Left lung (tissue), 14 donors: ENCODE measurements at places on chromosomes 3 and 15. TPM values are rescaled to one million over a fixed set of nuclear protein-coding genes. Genes with fewer than 3 reads are reported as not detected.
A peak's percentile ranks its signal among the peaks of the same experiment; 100 is the strongest.

GRCh38 chr3:69784954-69785514 is 45.8 kb downstream of the MITF start:
- peak; percentile 88 for DNase-seq

DNA sequence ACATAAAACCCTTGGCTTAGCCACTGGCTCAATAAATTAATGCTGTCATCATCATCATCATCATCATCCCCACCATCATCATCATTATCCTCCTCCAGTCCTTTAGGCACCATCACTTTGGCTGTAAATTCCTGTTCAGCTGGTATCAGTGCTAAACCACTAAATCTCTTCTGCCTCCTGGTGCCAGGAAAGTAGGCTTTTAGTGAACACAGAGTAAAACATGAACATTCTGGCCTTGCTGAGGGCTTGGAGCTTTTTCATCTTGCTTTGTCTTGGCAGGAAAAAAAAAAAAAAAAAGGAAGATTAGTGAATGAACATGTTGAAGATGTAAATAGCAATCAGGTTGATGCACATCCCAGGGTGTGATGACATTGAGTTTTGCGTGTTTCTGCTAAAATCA is 67.3 kb upstream of the EIF1B start:
- DNase-seq, result no peak

DNA sequence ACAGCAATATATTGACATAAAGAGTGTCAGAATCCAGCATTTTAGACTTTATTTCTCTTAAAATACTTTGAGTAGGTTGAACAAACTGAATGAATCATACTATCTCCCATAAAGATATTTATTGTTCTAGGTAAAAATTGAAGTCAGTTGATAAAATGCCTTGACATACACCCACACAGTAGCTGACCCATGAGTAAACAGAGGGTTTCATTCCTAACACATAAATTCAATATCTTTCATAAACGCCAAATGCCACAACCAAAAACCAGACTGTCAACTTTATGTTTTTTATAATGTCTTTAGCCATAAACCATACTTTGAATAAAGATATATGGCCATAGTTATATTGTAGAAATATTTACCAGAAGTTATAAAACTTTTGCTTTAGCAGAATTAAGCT is 742.4 kb downstream of the NAALADL2 start:
- no peak for DNase-seq

GRCh38 chr15:41492597-41493204 is 973 bp upstream of the ITPKA start:
- no peak for DNase-seq

GRCh38 chr15:92392462-92392861 is 1.2 kb upstream of the ST8SIA2 start:
- DNase-seq, result no peak

DNA sequence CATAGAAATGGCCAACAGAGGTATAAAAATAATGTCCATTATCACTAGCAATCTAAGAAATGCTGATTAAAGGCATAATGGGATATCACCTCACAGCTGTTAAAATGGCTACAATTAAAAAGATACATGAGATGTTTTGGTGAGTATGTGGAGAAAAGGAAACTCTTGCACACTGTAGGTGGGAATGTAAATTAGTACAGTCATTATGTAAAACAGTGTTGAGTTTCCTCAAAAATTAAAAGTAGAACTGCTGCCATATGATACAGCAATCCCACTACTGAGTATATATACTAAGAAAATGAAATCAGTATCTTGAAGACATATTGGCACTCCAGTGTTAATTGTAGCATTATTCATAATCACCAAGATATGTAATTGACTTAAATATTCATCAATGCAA is 982.2 kb upstream of the EPHA6 start:
- no peak for DNase-seq

DNA sequence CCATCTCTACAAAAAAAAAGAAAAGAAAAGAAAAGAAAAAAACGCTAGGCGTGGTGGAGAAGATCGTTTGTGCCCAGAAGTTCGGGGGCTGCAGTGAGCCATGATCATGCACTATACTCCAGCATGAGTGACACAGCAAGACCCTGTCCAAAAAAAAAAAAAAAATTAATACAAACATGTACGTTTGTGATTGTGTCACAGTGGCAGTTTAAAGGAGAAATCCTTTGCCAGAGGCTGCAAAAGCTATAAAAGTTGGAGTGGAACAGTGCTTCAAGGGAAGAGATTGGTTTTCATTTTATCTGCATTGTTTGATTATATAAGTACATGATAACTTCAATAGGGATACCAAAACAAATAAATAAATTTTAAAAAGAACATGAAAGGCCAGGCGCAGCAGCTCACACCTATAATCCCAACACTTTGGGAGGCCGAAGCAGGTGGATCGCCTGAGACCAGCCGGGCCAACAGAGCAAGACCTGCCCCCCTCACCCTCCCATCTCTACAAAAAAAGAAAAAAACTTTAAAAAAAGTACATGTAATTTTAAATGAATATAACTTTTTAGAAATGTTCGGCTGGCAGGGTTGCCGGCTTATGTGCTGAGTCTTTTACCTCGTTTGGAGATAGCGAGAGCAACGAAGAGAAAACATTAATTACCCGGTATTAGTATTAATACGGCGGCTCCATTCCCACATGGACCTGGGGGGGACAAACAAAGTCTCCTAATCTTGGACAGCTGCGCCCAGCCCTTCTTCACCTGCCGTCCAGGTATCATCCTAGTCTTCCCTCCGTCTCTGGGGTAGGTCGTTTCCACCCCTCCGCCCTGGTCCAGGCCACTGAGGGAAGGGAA is 573 bp upstream of the DIS3L start:
- no peak for DNase-seq

DNA sequence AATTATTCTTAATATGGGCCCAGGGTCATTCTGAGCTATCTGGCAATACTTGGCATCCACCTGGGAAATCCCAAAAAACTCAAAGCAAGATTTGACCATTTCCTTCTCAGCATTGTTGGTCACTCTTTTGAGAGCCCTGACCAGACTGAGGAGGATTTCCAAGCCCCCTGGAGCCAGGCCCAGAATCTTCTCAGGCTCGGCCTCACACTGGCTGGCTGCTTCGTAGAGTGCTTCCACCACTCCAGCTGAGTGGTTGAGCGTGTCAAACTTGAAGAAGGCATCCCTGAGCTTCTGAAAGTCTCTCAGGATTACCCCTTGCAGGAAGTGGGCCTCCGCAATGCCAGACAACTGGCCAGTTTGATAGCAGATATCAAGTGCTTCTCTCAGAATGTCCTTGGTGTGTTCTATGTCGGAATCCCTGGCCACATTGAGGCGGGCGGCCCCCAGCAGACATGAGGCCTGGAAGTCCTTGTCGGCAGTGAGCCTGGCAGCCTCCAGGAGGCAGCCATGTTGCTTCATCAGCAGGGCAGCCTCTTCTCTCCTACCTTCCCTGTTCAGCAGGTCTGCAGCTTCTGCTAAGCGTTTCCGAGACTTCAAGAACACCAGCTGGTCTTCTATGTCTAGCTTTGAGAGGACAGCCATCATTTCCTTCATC is 68.9 kb upstream of the DCLK3 start:
- DNase-seq, result no peak

GRCh38 chr3:129195731-129196256 is 12.1 kb upstream of the CNBP start:
- peak; percentile 44 for DNase-seq

- no peak for DNase-seq
Measured at GRCh38 chr15:32643907-32644445, 2.5 kb downstream of the SCG5 start.

Gene CCDC14
- polyA plus RNA-seq, result 220 TPM

Gene OSTN
- polyA plus RNA-seq, result not detected

Gene SEMA6D
- polyA plus RNA-seq, result 33.3 TPM

Gene ANKUB1
- 0.44 TPM for polyA plus RNA-seq

Gene KCNMB3
- 9.2 TPM for polyA plus RNA-seq

Gene TNFSF10
- 46.4 TPM for polyA plus RNA-seq
